ENCODE measurements at places on chromosomes 7 and 10.

- DNase-seq = no peak
These were observed 120.7 kb upstream of the CARD11 start for GRCh38 chr7:3164380-3164792.

DNA sequence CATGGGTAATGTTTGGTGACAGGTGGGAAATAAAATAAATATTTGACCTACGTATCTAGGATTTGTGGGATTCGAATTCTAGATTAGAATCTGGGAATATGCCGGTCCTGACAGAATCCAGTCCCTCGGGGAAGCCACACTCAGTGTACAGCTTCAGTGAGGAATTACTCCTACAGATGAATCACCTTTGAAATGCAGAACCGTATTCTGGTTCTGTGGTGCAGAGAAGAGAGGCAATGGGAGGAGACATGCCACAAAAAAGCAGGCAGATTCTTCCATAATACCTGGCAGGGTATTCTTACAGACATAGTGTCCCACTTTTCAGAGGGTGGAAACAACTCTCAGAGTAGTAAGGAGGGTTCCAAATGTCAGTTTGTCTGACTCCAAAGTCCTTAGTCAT, 286.9 kb downstream of the SORCS1 start:
- no peak for DNase-seq

DNA sequence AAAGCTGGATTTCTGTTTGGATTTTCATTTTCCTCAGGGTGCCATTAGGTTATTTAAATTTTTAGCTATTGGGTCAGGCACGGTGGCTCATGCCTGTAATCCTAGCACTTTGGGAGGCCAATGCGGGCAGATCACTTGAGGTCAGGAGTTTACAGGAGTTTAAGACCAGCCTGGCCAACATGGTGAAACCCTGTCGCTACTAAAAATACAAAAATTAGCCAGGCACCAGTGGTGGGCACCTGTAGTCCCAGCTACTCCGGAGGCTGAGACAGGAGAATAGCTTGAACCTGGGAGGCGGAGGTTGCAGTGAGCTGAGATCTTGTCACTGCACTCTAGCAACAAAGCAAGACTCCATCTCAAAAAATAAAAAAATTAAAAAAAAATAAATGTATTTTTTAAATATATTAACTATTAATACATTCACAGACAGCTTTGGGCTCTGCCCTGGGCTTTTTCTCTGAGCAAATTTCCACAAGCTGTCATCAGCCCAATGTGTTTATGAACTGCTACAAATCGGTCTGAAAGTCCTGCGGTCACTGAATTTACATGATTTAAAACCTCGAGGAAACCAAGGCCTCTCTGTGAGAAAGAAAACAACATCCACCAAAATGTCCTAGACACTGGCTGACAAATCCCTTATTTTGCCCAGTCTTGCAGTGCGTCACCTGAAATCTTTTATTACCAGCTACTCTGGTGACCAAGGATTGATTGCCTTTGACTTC, 19.2 kb upstream of the PLEKHS1 start:
- no peak for DNase-seq

DNA sequence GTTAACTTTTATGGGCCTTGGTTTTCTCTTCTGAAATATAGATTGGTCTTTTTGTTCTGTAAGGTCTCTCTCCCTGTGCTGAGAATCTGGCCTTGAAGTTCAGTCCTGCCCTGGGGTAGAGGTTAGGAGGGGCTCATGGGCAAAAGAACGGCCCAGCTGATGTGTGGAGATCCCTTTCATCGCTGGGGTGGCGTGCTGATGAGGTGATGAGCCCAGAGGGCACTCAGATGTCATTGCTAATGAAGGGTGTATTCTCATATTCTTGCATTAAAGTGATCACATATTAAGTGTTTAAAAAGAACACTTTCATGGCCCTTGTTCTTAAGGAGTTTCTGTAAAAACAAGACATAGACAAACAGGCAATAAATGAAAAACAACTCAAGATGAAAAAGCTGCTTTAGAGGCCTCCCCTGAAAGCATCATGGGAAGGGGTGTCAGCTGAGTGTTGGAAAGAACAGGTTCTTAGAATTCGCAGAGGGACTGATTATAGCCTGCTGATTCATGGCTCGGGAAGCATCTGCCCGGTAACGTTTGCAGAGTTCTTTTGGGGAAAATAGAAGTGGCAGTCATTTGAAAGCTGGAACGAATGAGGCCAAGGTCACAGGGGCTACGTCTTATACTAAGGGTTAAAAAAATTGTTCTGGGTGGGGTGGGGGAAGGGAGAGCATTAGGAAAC, 72.5 kb upstream of the GPR158 start:
- DNase-seq = no peak

DNA sequence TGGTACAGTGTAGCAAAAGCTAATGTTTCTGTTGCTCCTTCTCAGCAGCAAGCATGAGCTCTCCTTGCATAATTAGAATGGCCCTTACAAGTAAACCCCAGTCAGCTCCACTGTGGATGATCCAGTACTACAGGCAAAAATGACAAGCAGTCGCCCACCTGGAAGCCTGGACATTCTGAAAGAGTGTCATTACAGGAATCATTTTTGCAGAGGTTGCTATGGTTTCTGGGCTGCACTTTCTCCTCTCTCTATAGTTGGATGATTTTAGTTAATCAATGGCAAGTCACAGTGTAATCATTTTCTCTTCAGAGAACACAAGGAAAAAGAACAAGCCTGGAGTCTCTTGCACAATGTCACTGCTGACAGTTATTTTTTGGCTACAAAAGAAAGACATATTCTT, 102.9 kb upstream of the MYO3A start:
- DNase-seq = no peak
